ENCODE measurements at places on chromosomes 5 and 9. TPM values are rescaled to one million over a fixed set of nuclear protein-coding genes. Genes with fewer than 3 reads are reported as not detected.
A peak's percentile ranks its signal among the peaks of the same experiment; 100 is the strongest.

The FOXD4L5 gene
- total RNA-seq, result 0.10 TPM

The ACSL6 gene
- total RNA-seq, result 0.80 TPM

The NDUFA8 gene
- total RNA-seq, result 45.2 TPM

The ZFP62 gene
- 30.2 TPM for total RNA-seq

The PKD2L2 gene
- total RNA-seq, result not detected

The EFNA5 gene
- 8.8 TPM for total RNA-seq

The TSLP gene
- total RNA-seq, result 1.5 TPM

- peaks cover 2% of the 10 kb centered on the region for H3K4me1 ChIP-seq
- no peak for DNase-seq
- peaks cover 9% of the 10 kb centered on the region for H3K36me3 ChIP-seq
- no peak overlapping the region for H3K27ac ChIP-seq
- H3K4me3 ChIP-seq, result no peak overlapping the region
These were observed 369.2 kb upstream of the MPDZ start for GRCh38 chr9:13648676-13649075.

GRCh38 chr9:14561929-14562405 is 131.3 kb downstream of the ZDHHC21 start:
- DNase-seq, result no peak
- no peaks in the 10 kb centered on the region for H3K36me3 ChIP-seq
- H3K27ac ChIP-seq, result no peak overlapping the region
- no peaks in the 10 kb centered on the region for H3K4me1 ChIP-seq
- H3K27me3 ChIP-seq, result no peaks in the 10 kb centered on the region

GRCh38 chr9:17045381-17045940 is 89.4 kb upstream of the CNTLN start:
- H3K27me3 ChIP-seq, result peaks cover under 1% of the 10 kb centered on the region
- no peaks in the 10 kb centered on the region for H3K36me3 ChIP-seq
- H3K4me1 ChIP-seq, result no peaks in the 10 kb centered on the region
- no peak for DNase-seq
- no peak overlapping the region for H3K4me3 ChIP-seq

DNA sequence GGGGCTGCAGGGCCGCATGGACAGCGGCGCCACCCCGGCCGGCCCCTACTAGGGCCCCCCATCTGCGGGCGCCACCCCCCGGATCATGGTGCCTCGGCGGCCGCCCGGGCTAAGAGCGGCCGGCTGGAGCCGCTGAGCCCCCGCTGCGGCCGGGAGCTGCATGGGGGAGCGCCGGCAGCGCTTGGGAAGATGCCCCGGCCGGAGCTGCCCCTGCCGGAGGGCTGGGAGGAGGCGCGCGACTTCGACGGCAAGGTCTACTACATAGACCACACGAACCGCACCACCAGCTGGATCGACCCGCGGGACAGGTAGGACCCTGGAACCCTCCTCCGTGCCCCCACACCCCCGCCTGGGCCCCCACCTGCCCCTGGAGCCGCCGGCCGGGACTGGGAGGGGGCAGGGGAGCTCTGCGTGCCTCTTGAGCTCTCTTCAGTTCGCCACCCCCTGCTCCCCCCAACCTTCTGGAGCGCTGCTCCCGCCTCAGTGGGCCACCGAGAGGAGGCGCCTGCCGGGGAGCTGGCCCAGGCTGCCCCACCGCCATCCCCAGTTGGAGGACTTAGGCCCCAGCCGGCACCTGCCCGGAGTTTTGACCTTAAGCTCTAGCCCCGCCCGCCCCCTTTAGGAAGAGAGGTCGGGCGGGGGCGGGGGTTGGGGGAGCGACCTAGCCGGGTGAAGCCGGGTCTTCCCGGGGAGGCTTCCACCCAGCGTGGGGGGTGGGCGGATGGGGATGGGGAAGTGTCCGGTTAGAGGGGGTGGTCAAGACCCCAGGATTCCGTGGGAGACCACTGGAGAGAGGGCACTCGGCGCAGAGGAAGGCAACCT is 730 bp downstream of the WWC1 start:
- H3K27ac ChIP-seq, result no peak overlapping the region
- H3K4me3 ChIP-seq, result no peak overlapping the region
- H3K4me1 ChIP-seq, result peaks cover 5% of the 10 kb centered on the region
- DNase-seq, result peak; percentile 35
- H3K36me3 ChIP-seq, result no peaks in the 10 kb centered on the region

DNA sequence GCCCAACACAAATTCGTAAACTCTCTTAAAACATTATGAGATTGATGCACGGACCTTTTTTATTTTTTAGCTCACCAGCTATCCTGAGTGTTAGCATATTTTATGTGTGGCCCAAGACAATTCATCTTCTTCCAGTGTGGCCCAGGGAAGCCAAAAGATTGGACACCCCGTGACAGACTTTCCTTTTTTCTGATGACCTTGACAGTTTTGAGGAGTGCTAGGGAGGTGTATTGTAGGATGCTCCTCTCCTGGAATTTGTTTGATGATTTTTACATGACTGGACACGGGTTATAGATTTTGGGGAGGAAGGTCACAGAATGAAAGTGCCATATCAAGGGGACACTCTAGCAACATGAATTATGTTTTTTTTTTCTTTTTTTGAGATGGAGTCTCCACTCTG is 69.3 kb upstream of the FANCC start:
- no peaks in the 10 kb centered on the region for H3K4me1 ChIP-seq
- H3K4me3 ChIP-seq, result no peak overlapping the region
- no peak for DNase-seq
- no peaks in the 10 kb centered on the region for H3K27me3 ChIP-seq
- no peaks in the 10 kb centered on the region for H3K36me3 ChIP-seq

- H3K4me1 ChIP-seq, result no peaks in the 10 kb centered on the region
- DNase-seq, result no peak
- H3K4me3 ChIP-seq, result no peak overlapping the region
- H3K36me3 ChIP-seq, result no peaks in the 10 kb centered on the region
- no peak overlapping the region for H3K27ac ChIP-seq
These were observed 101.6 kb upstream of the APC start for GRCh38 chr5:112635771-112636731.

- H3K27me3 ChIP-seq, result peaks cover 2% of the 10 kb centered on the region
- H3K27ac ChIP-seq, result peak overlapping the region; percentile 69
- DNase-seq, result peak; percentile 33
- no peaks in the 10 kb centered on the region for H3K36me3 ChIP-seq
These were observed 56.2 kb upstream of the ZSWIM6 start for GRCh38 chr5:61275841-61276240.

GRCh38 chr5:143376911-143377813 is 26.3 kb downstream of the NR3C1 start:
- DNase-seq, result no peak
- peak overlapping the region; percentile 65 for H3K27ac ChIP-seq
- no peak overlapping the region for H3K4me3 ChIP-seq
- peaks cover 4% of the 10 kb centered on the region for H3K27me3 ChIP-seq
- H3K4me1 ChIP-seq, result peaks cover 14% of the 10 kb centered on the region
- H3K36me3 ChIP-seq, result no peaks in the 10 kb centered on the region

DNA sequence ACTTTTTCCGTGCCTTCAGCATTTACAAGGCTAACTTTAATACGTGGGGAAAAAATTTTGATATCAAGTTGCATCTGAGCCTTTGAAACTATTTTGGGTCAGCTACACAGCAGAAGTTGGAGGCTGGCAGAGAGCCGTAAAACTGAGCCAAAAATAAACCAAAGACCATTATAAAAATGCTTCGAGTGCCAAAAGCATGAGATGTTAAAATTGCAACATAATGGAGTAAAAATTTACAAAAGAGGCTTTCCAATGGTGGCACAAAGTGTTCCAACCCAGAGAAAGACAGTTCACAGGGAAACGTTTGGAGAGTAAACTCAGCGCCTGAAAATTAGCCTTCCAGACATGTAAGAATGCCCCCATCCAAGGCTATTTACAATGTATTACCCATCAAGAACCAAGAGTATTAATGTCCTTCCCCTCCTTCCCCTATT is 190.3 kb downstream of the TLE1 start:
- no peaks in the 10 kb centered on the region for H3K36me3 ChIP-seq
- no peak overlapping the region for H3K27ac ChIP-seq
- DNase-seq, result no peak
- H3K4me3 ChIP-seq, result no peak overlapping the region
- H3K27me3 ChIP-seq, result no peaks in the 10 kb centered on the region

GRCh38 chr9:113996531-113997001 is 81.5 kb downstream of the AMBP start:
- peaks cover 17% of the 10 kb centered on the region for H3K36me3 ChIP-seq
- H3K4me1 ChIP-seq, result no peaks in the 10 kb centered on the region

DNA sequence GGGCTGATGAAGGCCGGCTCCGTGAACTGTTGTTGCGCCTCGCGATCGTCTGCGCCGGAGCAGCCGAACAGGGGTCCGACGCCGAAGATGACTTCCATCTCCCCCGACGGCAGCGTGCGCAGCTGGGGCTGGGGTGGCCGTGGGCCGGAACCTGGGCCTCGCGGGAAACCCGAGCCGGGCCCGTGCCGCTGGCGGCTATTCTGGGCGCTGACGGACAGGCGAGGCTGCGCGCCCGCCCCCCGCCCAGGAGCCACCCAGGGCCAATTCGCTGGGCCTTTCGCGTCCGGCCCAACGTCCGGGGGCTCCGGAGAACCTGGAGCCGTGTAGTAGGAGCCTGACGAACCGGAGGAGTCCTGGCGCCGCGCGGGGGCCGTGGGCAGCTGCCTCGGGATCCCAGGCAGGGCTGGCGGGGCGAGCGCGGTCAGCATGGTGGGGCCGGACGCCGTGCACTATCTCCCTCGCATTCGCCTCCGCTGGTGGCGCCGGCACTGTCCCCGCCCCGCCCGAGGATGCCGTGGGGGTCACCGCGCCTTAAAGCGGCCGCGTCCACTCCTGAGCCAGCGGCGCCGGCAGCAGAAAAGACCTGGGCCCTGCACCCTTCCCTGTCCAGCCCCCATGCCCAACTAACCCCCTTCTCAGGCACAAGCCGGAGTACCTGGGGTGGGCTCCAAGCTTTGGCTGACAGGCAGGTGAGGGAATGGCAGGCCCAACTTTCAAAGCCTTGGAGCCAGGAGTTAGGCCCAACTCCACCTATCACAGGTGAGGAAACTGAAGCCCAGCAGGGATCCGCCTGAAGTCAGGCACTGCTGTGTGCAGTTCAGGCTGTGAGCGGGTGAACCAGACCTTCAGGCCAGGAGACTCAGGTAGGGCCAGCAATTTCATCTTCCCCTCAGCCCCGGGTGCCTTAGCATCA is at the start of gene PROB1:
PROB1 (minus strand) TSS at position 451 of the 913 bp plus-strand sequence; CDS start at position 428, 23 bp downstream.
- H3K4me1 ChIP-seq, result peaks cover 35% of the 10 kb centered on the region
- peak within 1 kb of the TSS; percentile 87 for H3K4me3 ChIP-seq
- H3K27ac ChIP-seq, result no peak within 1 kb of the TSS
- peaks cover 9% of the 10 kb centered on the region for H3K36me3 ChIP-seq

DNA sequence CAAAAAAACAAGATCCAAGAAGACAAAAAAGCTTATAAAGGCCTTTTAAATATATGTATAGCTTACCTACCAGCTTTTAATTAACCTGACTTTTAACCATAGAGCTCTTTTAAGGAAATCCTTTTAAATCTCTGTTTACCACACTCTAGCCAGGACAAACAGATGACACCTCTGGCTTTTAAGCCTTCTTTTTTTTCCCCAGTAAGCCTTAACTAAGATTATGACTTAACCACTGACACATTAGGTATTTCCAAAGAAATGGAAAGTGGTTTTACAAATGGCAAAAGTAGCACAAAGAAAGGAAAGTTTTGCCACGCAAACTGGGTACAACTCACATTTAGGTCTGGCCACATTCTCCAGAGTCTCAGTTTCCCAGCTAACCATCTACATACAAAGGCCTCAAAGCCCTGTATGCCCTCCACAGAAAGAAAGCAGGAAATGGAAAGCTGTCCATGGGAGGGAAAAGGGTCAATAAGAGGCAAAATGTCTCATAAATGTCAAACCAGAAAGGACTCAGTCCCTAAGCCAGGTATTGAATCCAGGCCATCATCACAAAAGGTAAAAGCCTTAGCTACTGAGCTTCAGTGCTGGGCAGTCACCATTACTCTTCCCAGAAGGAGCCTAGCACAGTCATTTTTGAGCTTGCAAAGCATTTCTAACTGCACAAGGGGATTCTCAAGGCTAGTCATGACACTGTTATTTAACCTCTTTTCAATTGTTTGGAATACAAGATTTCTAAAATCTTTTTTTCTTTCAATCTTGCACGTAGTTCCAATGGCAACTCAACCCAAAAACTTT is 19.7 kb downstream of the TMEM161B start:
- no peak overlapping the region for H3K27ac ChIP-seq
- H3K4me3 ChIP-seq, result no peak overlapping the region
- peaks cover 5% of the 10 kb centered on the region for H3K4me1 ChIP-seq
- DNase-seq, result no peak
- H3K27me3 ChIP-seq, result no peaks in the 10 kb centered on the region

DNA sequence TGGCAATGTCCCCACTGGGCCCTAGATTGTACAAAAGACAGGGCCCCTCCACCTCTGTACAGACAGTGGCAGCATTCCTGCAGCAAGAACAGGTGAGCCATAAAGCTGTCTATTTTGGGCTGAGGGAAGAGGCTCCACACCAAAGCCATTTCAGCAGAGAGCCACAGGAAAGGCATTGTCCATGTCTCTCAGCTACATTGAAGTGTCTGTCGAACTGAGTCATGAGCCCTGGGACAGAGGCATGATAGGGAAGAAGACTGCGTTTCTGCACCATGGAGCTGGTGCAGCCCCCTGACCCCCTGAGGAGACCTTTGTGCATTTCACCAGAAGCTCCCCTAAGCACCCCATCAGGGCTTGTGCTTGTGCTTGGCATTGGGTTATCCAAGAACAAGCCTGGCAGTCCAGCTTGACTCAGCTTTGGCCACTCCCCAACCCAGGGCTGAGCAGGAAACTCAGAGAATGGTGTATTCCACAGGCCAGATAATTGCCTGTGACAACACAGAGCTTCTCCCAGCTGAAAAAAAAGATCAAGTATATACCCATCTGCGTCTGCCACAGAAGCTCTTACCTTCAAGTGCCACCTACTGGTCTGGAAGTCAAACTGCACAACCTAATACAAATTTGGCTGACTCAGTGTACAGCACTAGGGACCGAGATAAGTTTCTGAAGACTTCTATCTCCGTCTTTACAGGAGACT is 5.9 kb upstream of the FRMD3 start:
- no peaks in the 10 kb centered on the region for H3K36me3 ChIP-seq
- peaks cover 9% of the 10 kb centered on the region for H3K27me3 ChIP-seq
- peaks cover under 1% of the 10 kb centered on the region for H3K4me1 ChIP-seq
- DNase-seq, result peak; percentile 14

DNA sequence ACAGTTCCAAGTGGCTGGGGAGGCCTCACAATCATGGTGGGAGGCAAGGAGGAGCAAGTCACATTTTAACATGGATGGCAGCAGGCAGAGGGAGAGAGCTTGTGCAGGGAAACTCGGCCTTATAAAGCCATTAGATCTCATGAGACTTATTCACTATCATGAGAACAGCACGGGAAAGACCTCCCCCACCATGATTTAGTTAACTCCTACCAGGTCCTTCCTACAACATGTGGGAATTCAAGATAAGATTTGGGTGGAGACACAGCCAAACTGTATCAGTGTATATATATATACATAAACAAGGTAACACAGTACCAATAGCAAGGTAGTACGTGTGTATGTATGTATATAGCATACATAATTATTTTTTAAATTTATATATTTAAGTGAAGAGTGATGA is 50.9 kb downstream of the NFX1 start:
- H3K27ac ChIP-seq, result no peak overlapping the region
- H3K36me3 ChIP-seq, result peaks cover 49% of the 10 kb centered on the region
- peak overlapping the region; percentile 86 for H3K4me3 ChIP-seq
- no peak for DNase-seq
- peaks cover 4% of the 10 kb centered on the region for H3K27me3 ChIP-seq
- no peaks in the 10 kb centered on the region for H3K4me1 ChIP-seq

GRCh38 chr9:83382421-83382820 is 155.8 kb downstream of the FRMD3 start:
- H3K27me3 ChIP-seq, result no peaks in the 10 kb centered on the region
- H3K27ac ChIP-seq, result no peak overlapping the region
- H3K36me3 ChIP-seq, result no peaks in the 10 kb centered on the region
- H3K4me1 ChIP-seq, result no peaks in the 10 kb centered on the region

GRCh38 chr5:3394891-3395599 is 200.6 kb upstream of the IRX1 start:
- no peaks in the 10 kb centered on the region for H3K36me3 ChIP-seq
- no peak overlapping the region for H3K4me3 ChIP-seq
- no peak overlapping the region for H3K27ac ChIP-seq
- no peaks in the 10 kb centered on the region for H3K27me3 ChIP-seq
- no peaks in the 10 kb centered on the region for H3K4me1 ChIP-seq

Data from endothelial cell (in vitro differentiated cells).